ENCODE measurements at places on chromosomes 6 and 20.

DNA sequence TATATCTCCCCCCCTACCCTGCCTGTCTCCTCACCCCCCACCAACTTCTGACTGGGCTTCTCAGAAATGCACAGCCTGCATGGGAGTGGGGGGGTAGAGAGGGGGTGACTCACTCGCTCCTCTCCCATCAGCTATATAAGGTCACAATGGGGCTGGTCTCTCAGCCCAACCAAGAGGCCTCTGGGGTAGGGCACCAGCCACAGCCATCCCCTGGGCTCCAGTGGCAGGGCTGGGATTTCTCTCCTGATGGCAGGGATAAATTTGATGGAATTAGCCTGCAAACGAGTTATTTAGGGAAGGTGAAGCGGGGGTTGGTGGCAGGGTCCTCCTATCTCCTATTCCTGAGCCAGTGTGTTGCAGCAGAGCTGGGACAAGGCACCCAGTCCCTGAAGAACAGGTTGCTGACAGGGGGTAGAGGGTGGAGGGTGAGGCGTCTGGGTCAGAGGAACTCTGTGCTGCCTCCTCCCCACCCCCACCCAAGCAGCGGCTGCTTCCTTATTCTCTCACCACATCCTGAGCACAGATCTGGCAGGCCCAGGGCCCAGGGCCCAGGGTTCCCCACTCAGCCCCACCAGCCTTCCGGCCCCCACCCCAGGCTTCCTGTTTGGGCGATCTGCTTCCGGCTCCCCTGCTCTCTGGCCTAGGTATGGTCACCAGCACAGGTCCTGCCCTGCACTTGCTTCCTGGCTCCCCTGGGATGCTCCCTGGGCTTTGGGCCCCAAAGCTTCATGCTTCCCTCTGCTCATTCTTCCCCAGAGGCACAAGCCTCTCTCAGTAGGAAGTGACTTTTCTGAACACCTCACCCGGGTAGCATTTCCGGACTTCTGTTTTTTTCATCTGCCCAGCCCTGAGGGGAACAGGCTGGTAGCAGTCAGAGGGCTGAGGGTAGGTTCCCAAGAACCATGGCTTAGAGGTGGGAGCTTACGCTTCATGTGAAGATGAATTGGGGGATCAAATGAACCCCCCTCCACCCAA is 4.0 kb downstream of the PPP1R18 start:
- no peak for DNase-seq

GRCh38 chr6:165999279-165999678 is 168.4 kb downstream of the TBXT start:
- no peak for DNase-seq

- DNase-seq: no peak
These were observed 6.3 kb upstream of the NXT1 start for GRCh38 chr20:23344336-23344735.

- peak; percentile 54 for DNase-seq
These were observed 2.0 kb upstream of the KCNB1 start for GRCh38 chr20:49484180-49485140.

GRCh38 chr6:136014454-136015437 is 163.2 kb downstream of the PDE7B start:
- no peak for DNase-seq

DNA sequence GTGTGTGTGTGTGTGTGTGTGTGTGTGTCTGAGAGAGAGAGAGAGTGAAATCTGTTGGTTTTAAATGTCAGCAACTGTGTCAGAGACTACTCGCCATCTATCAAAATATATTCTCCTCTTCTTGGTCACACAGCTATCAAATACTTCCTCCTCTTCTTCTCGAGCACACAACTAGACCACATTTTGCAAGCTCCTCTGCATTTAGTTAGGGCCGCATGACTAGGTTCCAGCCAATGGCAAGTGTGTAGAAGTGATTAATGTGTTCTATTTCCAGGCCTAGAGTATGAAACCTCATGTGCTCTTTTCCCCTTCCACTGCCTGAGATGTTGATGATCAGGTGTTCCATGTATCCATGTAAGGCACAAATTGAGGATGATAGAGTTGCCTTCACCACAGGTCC is 278.5 kb upstream of the MARCKS start:
- DNase-seq: no peak

- DNase-seq: no peak
These were observed 16.7 kb downstream of the BMP2 start for GRCh38 chr20:6784210-6784631.

DNA sequence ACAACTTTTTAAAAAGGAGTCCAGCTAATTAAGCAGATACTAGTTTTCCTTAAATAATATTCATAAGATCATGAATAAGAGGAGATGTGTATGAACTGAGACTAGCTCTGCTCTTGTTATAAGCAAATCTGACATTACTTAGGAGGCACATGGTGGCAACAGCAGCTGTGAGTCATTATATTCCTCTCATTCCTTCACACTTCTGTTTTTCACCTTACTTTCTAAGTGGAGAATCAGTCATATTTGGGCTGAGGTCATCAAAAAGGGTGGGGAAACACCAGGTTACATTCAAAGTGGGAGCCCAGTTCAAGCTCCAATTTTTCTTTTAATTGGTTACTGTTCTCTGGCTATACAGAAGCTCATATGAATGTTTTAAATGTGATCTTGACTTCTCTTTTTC is 6.0 kb upstream of the RIPPLY2 start:
- DNase-seq: no peak
